ENCODE measurements at places on chromosomes 6 and 20. TPM values are rescaled to one million over a fixed set of nuclear protein-coding genes. Genes with fewer than 3 reads are reported as not detected.

Gene SLPI
- 5.2 TPM for polyA plus RNA-seq

Gene KHDC1
- 19.4 TPM for polyA plus RNA-seq

Gene CLPSL2
- 0.56 TPM for polyA plus RNA-seq

Gene LY6G6C
- polyA plus RNA-seq, result 1.2 TPM

Gene C20orf141
- polyA plus RNA-seq, result not detected

Gene MDFI
- polyA plus RNA-seq, result 151 TPM

Gene AMD1
- polyA plus RNA-seq, result 67.4 TPM

Gene NT5E
- 18.8 TPM for polyA plus RNA-seq

Gene GHRH
- not detected for polyA plus RNA-seq

Data from spinal cord (tissue), 10 donors.